ENCODE measurements at places on chromosomes 1 and 21.

DNA sequence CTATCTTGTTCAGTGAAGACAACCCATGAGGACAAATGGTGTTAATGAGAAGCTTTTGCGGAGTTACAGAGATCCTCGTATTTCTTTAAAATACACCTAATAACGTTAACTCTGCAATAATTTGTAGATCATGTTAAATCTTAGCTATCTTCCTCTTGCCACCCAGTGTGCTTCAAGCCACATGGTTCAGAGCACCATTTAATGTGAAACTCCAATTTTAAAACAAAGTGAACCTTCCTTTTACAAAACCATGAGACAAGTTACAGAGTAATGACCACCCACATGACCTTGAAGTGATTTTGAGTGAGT is 1.7 kb upstream of the KCNE2 start:
- no peak for DNase-seq

GRCh38 chr1:201405484-201405831 is 6.3 kb upstream of the LAD1 start:
- DNase-seq = no peak

DNA sequence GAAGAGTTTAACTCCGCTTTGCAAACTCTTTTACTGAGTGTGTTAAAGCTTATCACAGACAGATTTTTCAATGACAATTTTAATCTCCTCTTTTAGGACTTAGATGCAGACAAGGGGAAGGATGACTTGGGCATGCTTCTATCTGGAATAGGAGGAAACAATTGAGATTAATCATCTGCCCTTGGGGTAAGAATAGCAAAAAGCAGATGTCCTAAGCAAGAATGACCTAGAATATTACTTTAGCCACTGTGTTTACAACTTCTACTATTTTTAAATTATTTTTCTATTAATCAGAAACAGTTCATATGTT is 569.0 kb upstream of the ADGRL2 start:
- DNase-seq = no peak

- DNase-seq = no peak
Observed at GRCh38 chr1:14926229-14926628, 227.3 kb upstream of the TMEM51 start.

GRCh38 chr1:204307334-204307883 is 52.3 kb downstream of the PLEKHA6 start:
- no peak for DNase-seq

GRCh38 chr21:43902441-43902840 is 37.4 kb downstream of the AGPAT3 start:
- no peak for DNase-seq

DNA sequence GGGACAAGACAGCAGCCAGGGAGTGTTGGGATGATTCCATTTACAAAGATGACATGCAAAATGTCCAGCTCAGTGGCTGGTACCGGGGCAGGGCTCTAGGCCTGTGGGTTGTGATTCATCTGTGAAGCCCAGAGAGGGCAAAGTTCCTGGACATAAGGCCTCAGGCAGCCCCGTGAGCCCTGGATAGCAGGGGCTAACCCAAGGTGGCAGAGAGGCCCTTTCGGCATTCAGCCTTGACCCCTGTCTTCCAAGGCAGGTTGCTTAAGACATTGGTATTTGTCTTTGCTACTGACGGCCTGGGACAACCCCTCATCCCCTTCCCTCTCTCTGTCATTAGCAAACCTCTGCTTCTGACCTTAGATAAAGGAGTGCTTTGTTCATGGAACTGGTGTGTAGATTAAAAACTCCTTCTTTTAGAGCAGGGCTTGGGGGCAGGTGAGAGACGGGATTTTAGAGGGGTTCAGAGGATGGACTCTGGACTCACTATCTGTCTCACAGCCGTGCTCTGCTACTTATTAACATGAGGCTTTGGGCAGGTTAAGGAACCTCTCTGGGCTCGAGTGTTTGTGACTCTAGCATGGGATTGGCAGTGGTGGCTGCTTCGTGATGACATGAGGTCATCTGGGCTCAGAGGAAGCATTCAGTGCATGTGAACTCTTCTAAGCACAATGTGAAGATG is 36.3 kb downstream of the TMEM51 start:
- no peak for DNase-seq

DNA sequence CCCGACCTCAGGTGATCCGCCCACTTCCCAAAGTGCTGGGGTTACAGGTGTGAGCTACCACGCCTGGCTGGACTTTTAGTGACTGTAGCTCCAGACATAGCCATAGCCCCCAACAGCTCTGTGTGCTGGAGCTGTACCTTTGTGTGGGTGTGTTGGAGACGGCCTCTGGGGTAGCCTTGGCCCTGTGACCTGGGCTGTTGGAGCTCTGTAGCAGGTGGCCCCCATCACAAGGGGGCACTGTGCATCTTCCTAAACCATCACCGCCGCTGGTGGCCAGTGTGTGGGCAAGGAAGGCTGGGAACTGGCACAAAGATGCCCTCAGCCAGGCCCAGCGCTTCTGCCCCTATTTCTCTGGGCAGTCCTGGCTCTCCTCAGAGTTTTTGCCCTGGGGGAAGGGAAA is 38.4 kb upstream of the FOXO6 start:
- peak; percentile 47 for DNase-seq

DNA sequence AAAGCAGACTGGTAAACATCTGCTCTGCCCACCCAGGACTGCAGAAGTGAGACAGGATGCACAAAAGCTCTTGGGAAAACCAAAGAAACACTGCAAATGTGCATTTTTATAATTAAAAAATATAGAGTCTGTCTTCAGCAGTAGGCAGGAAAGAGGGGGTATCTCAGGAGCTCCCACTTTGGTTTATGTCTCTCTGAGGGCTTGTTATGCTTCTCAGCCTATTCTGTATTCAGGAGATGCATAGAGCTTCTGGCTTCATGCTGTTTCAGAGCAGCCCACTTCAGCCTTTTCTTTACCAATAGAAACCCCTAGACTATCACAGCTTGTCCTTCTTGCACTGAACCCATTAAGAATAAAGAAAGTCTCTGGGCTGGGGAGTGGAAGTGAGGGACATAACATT is 148.0 kb downstream of the ROR1 start:
- DNase-seq = no peak

DNA sequence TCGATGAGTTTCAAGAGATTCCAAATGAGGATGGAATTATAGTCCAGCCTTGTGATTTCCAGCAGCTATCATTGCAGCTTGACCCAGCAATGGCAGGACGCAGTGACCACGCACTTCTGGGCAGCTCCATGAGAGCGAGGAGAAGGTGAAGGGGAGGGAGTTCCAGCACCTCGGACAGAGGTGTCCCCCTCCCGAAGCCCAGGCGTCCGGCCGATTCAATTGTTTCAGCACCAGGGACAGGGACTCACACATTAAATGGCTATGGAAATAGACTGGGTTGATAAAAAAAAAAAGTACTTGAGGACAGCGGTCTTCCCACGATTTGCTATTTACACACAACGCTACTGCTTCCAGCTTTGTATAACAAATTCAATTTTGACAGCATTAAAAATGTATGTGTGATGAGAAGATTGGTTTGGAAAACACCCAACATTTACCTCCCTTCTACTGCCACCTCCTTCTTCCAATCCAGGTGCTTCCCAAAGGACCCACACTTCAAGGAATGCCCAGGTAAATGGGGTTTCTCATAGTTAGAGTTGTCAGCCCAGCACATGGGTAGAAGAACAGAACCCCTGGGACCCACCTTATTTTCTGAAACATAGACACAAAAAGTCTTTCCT is 71.8 kb downstream of the DISP3 start:
- peak; percentile 61 for DNase-seq

- DNase-seq = no peak
Observed at GRCh38 chr1:42983253-42983652, 24.6 kb upstream of the SLC2A1 start.

DNA sequence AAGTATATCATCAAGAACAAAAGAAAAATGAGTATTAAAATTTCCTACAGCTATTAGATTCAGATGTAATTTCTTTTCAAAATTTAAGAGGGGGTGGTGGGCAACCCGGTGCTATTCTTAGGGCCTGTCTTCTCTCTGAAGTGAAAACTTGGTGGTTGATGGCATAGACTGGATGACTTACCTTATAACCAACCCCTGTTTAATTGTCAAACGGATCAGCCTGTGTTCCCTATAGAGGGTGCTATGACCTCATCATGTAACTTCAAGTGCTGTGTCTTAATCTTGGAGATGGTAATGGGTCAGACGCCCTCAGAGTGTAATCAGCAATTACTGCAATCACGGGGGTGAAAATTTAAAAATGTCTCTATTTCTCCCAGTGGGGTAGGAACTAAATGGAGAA is 176.2 kb downstream of the PCP4 start:
- no peak for DNase-seq

DNA sequence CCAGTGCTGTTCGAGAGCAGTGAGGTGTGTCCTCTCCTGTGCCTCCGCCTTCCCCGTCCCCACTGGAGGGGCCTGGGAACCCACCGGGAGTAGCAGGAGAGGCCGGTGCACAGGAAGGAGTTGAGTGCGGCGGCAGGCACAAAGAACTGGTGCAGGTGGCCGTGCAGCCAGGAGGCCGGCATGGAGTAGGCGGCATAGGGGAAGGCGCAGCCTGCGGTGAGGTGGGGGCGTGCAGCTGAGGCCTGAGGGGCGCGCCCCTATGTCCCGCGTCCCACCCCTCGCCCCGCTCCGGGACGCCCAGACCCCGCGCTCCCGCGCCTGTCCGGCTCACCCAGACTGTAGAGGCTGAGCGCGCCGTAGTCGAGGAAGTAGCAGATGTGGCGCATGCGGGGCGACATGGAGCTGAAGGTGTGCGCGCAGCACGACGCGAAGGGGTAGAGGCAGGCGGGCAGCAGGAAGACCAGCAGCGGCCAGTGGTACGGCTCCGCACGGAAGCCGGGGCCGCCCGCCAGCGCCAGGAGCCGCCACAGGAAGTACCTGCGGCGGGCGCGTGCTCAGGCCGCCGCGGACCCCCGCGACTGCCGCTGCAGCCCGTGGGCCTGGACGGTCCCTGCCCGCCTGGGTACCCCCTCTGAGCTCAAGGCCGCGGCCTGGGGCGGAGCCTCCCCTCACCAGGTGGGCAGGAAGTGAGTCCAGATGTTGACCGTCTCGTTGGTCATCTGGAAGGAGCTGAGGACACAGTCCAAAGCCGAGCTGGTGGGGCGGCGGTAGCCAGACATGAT is 2.2 kb downstream of the PAQR6 start:
- DNase-seq = peak; percentile 54

DNA sequence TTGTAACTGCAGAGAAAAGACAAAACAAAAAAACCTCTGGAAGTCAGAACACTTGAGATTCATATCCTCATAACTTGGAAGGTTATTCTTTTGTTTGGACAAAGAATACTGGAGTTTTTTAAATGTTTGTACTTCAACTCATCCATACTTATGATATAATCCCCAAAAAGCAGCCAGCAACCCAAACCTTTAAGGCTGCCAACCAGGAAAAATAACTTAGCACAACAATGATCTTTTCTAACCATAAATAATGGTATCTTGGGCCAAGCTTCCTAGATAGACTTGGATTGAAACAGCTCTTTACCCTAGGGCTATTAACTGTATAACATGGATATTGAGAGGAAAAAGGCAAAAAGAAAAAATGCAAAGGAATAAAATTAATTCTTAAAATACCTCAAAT is 335.1 kb downstream of the LTN1 start:
- DNase-seq = no peak

- DNase-seq = no peak
Observed at GRCh38 chr1:93434987-93435386, 12.9 kb upstream of the FNBP1L start.

- DNase-seq = no peak
Observed at GRCh38 chr1:246210756-246211155, 296.3 kb downstream of the SMYD3 start.

DNA sequence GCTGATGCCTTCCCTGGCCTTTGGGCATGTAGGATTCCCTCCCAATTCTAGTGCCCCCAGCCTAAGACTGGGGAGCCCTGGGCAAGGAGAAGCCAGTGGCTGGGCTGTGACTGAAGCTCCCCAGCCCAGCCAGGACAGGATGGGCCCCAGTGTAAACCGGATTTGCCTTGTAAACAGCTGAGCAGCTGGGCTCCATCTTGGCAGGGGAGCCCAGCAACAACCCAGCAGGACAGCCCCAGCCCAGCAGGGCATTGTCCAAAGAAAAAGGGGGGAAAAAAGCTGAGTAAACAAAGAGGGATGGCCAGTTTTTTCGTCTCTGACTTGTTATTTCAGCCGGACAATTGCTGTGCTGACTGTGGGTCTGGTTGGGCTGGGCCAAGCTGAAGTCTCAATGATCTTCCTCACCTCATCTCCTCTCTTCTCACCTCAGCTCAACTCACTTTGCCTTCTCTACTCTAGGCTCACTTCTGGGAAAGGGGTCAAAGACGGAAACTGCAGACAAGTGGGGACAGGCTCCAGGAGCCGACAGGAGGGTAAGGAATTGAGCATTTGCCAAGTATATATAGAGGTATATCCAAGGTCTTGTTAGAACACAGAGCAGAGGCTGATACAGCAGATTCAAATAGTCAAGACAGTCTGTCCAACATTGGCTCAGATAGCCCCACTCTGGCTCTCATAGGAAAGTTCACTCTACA is 97.7 kb downstream of the TMEM53 start:
- DNase-seq = no peak

DNA sequence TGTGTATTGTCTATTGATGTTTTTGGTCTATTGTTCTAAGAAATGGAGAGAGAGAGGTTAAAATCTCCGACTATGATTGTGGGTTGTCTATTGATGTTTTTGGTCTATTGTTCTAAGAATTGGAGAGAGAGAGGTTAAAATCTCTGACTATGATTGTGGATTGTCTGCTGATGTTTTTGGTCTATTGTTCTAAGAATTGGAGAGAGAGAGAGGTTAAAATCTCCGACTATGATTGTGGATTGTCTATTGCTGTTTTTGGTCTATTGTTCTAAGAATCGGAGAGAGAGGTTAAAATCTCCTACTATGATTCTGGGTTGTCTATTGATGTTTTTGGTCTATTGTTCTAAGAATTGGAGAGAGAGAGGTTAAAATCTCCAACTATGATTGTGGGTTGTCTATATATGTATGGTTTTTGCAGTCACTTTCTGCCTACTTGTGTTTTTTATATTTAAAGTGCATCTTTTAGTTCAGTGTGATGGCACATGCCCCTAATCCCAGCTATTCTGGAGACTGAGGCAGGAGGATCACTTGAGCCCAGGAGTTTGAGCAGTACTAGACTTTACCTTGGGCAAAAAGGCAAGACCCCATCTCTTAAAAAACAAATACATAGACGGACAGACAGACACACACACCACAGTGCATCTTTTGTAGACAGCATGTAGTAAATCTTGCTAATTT is 16.2 kb downstream of the C1orf159 start:
- DNase-seq = peak; percentile 8

- DNase-seq = no peak
Observed at GRCh38 chr1:170461291-170461747, 70.6 kb upstream of the GORAB start.

DNA sequence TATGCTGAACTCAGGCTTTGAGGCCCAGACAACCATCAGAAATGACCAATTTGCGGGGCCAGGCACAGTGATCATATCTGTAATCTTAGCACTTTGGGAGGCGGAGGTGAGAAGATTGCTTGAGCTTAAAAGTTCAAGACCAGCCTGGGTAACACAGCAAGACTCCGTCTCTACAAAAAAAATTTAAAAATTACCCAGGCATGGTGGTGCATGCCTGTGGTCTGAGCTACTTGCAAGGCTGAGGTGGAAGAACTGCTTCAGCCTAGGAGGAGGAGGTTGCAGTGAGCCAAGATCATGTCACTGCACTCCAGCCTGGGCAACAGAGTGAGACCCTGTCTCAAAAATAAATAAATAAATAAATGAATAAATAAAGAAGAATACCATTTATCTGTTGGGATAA is 156.5 kb downstream of the EIF4G3 start:
- no peak for DNase-seq

All from activated CD4-positive, alpha-beta memory T cell treated with anti-CD3 and anti-CD28 coated beads for 36 hours (primary cell).